ENCODE measurements at places on chromosomes 3 and 15.

DNA sequence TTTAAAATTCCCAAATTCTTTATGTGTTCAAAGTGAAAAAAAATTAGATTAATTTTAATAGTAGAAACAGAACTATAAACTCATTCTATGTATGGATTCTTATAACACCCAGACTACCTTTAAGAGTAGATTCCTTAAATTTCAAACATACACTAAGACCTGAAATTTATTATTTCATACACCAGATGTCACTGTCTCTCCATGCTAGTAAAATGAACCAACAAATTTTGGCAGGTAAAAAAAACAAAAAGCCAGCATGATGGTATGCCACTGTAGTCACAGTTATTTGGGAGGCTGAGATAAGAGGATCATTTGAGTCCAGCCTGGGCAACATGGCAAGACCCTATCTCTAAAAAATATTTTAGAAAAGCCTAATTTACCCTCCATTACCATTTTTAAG, 461.3 kb upstream of the NAALADL2 start:
- no peak for DNase-seq

GRCh38 chr15:100695048-100695447, 92.7 kb downstream of the ASB7 start:
- no peak for DNase-seq

GRCh38 chr3:52210550-52211046, 12.6 kb downstream of the ALAS1 start:
- DNase-seq, result no peak

- DNase-seq, result peak; percentile 12
Measured at GRCh38 chr3:23183731-23184130, 19.4 kb upstream of the UBE2E2 start.

DNA sequence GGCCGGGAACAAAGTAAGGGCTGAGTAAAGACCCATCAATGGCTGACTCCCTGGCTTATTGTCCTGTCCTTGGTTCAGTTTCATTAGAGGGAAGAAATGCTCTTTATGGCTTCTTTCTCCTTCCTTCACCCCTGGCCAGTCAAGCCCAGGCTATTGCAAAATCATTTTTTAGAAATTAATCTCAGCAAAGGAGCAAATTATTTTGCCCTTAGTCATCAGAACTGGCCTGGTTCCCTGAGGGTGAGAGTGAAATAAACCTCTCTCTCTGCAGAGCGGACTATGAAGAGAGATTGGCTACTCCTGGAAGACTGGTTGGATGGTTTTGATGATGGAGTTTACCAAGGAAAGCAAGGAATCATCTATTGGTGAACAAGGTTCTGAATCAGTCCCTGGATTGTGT, 52.7 kb upstream of the OXTR start:
- no peak for DNase-seq

GRCh38 chr15:55007561-55007960, 189.2 kb downstream of the RSL24D1 start:
- no peak for DNase-seq

DNA sequence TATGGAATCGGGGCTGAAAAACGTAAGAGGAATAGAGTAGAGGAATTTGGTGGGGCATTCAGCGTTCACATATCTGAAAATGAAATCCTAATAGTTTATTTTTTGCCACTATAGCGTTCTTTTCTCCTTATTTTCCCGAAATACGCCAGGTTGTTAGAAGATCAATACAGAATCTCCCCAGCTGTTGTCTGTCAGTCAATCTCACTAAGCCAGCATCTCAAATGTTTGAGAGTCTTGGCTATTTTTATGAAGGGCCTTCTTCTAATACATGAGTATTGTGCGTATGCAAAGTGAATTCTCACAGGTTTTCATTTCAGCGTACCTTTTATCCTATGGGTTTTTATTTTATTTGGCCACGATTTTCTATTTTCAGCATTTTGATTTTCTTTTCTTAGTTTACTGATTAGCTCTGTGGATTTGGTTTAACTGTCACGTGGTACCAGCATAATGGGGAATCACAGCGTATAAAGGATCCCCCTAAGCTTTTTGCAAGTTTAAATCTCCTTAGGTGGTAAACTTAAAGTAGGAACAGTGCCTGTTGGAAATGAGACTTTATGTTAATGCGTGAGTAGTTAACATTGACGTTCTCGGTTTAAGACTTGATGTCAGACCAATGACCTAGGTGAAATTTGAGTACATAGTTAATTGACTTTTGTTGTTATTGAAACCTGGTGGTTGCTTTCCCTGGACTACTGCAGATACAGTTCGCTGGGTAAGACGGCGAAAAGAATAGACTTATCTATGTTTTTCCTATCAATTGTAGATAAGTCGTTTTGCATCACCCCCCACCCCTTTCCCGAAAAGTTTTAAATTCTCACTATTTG, 1.3 kb downstream of the FXR1 start:
- no peak for DNase-seq

GRCh38 chr15:90234096-90234988, at the start of gene GDPGP1:
TSS of gene GDPGP1 (plus strand) at chr15:90234209. CDS start at chr15:90240909, 6,700 bp downstream.
- DNase-seq, result no peak

DNA sequence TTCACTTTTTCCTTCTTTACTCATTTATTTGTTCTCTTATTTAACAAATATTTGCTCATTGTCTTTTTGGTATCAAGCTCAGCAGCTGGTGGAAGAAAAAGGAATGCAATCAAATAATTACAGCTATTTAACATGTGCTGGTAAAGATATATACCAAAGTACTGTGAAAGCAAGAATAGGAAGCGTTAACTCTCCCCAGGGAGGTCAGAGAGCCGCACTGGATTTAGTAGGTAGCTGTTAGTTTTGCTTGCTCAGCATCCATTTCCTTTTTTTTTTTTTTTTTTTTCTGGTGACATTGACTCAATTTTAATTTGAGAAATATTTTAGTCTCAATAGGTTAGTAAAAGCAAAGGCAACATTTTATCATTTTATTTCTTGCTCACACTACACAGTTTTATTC, 308.5 kb upstream of the MDFIC2 start:
- no peak for DNase-seq

- no peak for DNase-seq
Measured at GRCh38 chr3:156158656-156159295, 38.4 kb downstream of the KCNAB1 start.

DNA sequence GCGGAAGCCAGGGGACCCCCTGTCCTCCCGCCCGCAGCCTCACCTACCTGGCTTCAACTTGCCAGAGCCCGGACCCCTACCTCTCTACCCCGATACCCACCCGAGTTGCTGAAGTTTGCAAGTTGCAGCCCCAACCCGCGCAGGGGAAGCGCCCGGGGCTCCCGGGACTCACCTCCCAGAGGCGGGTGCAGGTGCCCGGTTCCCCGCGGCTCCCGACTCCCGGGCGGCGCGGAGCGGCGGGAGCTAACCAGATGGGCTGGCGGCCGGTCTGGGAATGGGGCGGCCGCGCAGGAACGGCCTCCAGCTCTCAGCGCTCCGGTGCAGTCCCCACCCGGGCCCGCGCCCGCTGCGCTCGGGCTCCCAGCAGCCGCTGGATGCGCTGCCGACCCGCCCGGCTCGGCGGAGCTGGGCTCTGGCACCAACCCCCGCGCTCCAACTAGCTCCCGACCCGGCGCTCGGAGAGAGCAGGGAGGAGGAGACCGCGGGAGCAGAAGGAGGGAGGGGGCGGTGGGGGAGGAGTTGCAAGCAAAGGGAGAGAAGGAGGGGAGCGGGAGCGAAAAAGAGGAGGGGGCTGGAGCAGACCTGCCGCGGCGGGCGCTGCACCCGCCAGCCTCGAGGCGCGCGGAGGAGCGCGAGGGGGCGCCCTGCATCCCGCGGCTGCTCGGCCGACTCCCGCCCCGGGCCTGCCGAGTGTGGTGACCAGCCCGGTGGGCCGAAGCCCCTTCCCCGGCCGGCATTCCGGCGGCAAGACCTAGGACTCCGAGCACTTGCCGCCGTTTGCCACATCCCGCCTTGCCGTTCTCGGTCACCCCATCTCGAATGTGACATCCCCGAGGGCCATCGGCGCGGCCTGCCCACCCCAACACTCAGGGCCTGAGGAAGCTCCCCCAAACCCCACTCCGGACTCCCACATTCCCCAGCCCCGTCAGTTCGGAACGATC, at the start of gene SEMA5B:
Gene SEMA5B (minus strand): TSS at position 472 of the 941 bp plus-strand sequence. CDS start 66,500 bp downstream, outside the sequence.
- peak; percentile 9 for DNase-seq

- no peak for DNase-seq
Measured at GRCh38 chr3:174162550-174162949, 696.6 kb upstream of the NAALADL2 start.

DNA sequence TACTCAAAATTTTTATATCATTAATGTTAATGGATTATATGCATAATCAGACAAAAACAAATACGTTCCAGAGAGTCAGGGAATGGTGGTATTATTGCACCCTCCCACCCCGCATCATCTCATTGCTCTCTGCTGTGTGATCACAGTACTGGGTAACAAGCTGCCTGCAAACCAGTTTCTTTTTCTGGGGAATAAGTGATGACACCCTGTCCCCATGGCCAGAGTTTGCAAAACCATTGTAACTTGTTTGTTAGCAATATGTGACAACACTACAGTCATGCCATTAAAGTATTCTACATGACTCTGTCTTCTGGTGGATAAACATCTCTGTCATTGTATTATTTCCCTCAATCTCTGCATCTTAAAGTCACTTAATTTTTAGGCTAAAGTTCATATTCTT, 39.5 kb downstream of the ZBTB38 start:
- DNase-seq, result no peak

DNA sequence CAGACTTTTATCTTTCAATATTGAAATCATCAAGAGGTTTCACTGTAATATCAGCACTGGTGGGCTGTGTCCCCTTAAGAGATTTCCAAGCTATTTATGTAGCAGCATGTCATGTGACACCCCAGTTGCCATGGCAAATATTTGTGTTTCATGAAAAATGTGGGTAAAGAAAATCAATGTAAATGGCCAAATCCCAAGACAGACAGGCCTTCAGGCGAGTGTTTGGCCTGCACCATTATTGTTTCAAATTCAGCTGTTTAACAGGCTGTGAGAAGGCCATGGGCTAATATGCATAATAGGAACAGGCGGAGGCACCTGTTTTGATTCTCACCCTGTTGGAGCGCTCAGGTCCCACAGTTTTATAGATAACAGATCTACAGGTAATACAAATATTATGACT, 104.2 kb downstream of the IQCH start:
- no peak for DNase-seq

GRCh38 chr15:39820050-39820602, 37.5 kb upstream of the FSIP1 start:
- DNase-seq, result no peak

DNA sequence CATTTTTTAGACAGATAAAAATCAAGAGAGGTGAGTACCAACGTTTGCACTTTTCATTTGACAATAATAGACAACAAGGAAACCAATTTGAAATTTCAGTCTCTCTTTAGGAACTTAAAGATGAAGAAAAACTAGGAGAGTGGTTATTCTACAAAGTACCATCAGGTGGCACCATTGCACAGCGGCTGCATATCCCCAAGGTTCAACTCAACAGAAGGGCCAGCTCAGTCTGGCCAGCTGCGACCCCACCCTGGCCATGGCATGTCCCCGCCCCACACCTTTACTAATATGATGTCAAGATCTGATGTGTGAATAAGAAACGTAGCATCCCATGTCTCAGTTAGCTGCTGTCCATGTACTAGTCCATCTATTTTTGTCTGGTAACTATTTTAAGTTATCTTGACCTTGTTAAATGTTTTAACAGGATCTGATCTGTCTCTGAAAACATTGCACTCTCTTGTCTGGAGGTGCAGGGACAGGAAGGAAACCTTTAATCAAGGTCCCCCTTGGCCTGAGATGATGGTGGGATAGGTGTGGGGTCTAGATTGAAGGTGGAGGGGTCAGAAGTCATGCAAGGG, 35.5 kb upstream of the CGNL1 start:
- DNase-seq, result peak; percentile 52

DNA sequence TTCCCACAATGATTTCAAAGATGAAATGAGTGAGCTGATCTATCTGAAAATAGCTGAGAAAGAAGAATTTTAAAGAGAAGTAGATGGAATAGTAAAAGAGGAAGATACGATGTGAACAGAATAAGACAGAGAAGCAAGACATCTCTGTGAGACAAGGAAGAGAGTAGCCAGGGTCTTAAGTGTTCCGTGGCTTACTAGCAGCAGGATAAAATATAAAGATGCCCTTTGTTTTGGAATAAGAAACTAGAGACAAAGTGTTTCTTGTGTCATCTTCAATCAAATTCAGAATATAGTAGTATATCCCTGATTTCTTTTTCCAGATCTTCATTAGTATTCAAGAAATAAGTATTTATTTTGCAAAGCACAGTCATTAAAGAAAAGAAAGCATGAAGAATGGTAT, 281.0 kb upstream of the NECTIN3 start:
- no peak for DNase-seq

DNA sequence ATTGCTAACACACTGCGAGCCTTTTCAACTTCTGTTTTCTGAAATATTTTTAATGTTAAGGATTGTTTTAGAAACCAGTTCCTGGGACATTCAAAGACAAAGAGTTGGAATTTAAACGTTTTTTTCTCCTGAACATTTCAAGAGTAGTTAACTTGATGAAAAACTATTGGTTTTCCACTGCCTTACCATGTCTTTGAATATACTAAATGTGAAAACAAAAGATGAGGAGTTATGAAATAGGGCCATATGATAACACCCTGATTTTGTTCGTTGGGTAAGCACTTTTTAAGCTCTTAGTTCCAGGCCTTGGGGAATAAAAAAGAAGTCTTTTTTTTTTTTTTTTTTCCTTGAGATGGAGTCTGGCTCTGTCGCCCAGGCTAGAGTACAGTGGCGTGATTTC, 2.8 kb downstream of the DIS3L start:
- no peak for DNase-seq

- DNase-seq, result no peak
Measured at GRCh38 chr3:141272906-141273662, 41.5 kb downstream of the PXYLP1 start.

DNA sequence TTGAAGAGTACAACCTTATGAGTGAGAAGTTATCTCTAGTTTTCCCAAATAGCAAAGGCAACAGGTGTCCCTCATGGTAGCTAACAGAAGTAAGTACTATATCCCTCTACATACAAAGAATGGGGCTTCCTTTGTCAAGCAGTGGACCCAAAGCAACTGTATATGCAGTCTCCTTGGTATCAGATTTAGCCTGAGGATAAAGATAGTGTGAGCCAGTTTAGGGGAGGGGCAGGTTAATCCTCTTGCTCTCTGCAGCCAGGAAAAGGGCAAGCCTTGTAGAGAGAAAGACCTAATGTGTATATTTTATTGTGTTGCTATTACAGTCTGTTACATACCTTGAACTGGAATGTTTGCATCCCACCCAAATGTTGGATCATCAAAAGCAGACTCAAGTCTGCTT, 117.9 kb upstream of the COL8A1 start:
- DNase-seq, result no peak

GRCh38 chr3:170429050-170429449, 10.4 kb downstream of the CLDN11 start:
- no peak for DNase-seq

GRCh38 chr3:97914388-97914787, 57.8 kb downstream of the RIOX2 start:
- DNase-seq, result no peak

DNA sequence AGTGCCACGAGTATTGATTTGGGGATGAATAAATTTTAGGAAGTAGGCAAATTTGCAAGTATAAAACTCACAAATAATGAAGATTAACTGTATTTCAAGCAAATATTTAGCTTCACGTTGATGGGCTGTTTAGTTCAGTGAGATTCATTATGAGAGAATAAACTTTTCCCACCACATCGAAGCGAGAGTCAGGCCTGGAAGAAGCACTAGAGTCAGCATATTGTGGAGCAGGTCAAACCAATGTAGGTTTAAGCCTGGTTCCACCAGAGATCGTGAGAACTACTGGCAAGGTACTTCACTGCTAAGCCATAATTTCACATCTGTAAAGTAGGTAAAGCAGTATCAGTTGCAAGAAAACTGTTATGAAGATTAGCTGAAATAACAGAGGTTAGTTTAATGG, 22.3 kb downstream of the WDR49 start:
- DNase-seq, result no peak

Data from activated naive CD4-positive, alpha-beta T cell treated with anti-CD3 and anti-CD28 coated beads for 36 hours (primary cell).